ENCODE measurements at places on chromosomes 16 and 17. TPM values are rescaled to one million over a fixed set of nuclear protein-coding genes. Genes with fewer than 3 reads are reported as not detected.

Gene HEATR9
- 0.17 TPM for total RNA-seq

Gene ELAC2
- 35.3 TPM for total RNA-seq

DNA sequence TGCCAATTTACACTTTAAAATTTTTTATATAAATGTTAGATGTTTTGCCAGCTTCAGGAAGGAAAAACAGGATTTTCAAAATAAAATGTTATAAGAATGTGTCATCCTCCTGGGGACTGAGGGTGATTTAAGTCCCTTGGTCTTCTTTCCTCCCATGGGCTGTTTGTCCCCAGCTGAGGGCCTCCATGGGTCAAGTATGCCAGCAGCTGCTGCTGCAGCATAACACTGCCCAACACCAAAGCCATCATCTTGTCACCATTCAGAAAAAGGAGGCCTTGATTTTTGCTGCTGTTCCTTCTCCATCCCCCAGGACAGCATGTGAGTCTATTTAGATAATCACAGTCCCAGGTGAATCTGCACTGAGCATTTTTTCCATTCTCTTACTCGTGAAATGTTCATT, 188.5 kb downstream of the LGALS9B start:
- DNase-seq = no peak

Gene SLC12A3
- not detected for total RNA-seq

DNA sequence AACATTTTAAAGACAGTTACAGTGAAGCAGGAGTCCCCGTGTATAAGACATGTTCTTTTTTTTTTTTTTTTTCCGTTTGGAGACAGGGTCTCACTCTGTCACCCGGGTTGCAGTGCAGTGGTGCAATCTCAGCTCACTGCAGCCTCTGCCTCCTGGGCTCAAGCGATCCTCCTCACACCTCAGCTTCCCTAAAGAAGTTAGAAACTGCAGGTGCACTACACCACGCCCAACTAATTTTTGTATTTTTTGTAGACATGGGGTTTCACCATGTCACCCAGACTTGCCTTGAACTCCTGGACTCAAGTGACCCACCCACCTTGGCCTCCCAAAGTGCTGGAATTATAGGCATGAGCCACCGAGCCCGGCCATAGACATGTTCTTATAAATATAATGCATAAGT, 3.0 kb downstream of the EVI2B start:
- no peak for DNase-seq

DNA sequence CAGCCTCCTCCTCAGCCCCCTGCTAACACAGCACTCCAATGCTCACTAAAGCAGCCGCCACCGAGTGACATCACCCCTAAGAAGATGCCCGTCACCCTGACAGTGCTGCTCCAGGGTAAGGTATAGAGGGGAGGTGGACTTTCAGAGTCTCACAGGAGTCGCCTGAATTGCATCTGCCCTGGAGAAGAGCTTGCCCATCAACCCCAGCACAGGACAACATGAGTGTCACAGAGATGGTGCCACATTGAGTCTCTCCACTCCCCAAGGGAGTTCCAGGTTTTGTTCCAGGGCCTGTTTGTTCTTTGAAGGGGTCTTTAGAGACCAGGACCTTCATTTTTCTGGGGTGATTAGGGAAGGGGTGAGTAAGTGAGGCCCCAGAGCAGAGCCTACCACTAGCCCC, 2.2 kb upstream of the P2RX5 start:
- DNase-seq = no peak

Gene CCT6B
- 1.7 TPM for total RNA-seq

GRCh38 chr17:59652119-59652518, 32.4 kb downstream of the CLTC start:
- no peak for DNase-seq

DNA sequence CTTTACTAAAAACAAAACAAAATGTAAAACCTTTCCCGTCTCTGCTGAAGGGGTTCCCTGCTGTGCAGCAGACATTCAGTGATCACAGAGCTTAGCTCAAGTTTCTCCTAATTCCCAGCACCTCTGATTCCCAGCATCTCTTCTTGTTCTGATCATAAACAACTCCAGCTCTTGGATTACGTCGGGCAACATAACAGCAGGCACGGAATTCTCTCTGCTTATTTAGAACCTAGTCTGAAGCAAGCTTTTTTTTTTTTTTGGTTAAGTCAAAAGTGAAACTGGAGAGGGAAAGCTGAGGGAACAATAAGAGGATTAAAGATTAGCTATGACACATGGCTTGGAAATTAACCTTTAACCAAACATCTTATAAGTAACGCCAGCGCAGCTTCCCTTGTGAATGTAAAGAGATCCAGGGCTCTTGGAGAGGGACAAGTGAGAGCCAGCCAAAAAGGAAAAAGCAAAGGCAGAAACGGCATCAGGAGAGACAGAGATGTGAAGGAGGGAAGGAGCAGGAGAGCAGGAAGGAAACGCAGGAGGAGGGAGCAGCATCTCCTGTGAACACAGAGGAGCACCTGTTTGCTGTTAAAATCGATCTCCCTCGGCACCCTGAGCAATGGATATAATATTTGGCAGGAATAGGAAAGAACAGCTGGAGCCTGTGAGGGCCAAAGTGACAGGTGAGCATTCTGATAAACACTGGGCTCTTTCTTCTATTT, at the start of gene BCO1:
Gene BCO1, plus strand, starts transcription at position 394 of the 716 bp plus-strand sequence. Its CDS starts 220 bp downstream, at position 614.
- no peak for DNase-seq

DNA sequence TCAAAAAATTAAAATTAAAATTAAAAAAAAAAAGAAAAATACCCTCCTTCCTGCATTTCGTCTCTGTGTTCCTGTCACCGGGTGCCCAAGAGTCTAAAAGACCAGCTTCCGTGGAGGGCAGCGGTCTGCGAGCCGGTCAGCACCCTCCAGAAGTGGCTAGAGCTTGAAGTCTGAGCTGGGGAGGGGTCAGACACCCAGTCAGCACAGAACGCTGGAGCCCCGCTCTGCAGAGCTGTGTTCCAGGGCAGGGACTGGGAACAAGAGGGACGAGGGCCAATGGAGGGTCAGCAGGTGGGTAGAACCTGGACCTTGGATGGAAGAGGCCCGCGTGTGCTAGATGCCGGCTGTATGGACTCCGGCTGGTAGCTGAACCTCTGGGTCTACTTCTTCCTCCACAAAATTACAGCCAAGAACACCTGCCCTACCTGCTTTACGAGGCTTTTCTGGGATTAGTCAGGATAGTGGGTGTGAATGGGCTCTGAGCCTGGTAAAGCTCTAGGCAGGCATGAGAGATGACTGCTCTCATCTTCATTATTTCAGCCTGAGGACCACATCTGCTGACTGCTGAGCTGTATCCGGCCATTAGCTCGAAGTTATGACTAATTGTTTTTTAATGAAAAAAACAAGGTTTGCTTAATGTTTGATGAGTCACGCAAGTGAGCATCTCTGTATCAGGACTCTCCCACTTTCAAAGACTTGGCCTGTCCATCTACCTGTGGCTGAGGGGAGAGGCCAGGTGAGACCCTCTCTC, 5.9 kb downstream of the TRPV1 start:
- DNase-seq = no peak

GRCh38 chr16:24848065-24848464, 2.3 kb downstream of the SLC5A11 start:
- no peak for DNase-seq

Gene UNC45B
- total RNA-seq = 0.14 TPM

DNA sequence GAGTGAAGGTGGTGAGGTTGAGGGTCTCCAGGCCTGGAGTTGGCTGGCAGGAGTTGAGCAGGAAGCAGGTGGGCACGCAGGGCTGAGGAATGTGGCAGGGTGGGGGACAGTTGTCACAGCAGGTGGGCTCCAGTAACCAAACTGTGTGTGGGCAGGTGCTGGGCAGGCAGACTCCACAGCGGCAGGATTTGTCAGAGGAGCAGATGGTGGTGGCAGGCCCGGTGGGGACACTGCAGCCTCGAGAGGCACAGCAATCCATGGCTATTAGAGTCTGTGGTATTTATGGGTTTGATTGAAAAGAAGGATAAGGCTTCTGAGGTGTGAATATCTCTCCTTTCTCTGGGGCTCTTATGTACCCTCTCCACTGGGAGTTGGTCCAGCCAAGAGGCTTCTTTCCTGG, at the start of gene KRTAP3-3:
Gene KRTAP3-3, minus strand, starts transcription at position 326 of the 400 bp plus-strand sequence. Its CDS starts 67 bp downstream, at position 259.
- DNase-seq = no peak
